ENCODE measurements at places on chromosomes 6 and 20.

GRCh38 chr6:45681860-45682511, 304.3 kb upstream of the SUPT3H start:
- DNase-seq, result no peak

GRCh38 chr20:59579404-59580145, 24.8 kb upstream of the PHACTR3 start:
- DNase-seq, result no peak

DNA sequence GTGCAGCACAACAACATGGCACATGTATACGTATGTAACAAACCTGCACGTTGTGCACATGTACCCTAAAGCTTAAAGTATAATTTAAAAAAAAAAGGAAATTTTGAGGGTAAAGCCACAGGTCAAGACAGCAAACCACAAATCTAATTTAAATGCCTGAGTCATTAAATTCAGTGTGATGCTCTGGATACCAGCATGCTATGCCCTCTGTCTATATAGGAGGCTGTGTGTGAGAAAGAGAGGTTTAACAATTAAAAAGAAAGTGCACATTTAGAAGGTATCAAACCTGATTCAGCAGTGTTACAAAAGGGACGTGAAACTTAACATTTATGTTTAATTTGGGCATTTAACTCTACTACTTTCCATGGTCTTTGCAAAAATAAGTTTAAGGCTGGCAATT, 276.3 kb downstream of the ADGRB3 start:
- no peak for DNase-seq

DNA sequence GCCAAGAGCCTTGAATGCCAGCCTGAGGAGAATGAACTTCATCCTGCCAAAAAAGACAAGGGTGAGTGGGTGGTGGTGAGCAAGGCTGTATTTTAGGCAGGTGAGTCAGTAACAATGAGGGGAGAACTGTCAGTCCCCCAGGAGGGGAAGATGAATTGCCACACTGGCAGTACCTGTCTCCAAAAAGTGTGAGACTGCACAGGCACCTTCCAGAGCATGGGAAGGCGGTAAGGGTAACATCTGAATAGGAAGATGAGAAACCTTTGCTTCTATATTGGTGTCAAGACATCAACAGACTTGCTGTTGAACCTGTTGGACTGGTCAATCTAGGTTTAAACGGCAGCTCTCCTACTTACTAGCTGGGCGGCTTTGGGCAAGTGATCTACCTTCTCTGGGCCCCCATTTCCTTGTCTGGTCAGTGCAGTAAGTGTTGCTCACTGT, 30.9 kb downstream of the STK35 start:
- DNase-seq, result no peak

DNA sequence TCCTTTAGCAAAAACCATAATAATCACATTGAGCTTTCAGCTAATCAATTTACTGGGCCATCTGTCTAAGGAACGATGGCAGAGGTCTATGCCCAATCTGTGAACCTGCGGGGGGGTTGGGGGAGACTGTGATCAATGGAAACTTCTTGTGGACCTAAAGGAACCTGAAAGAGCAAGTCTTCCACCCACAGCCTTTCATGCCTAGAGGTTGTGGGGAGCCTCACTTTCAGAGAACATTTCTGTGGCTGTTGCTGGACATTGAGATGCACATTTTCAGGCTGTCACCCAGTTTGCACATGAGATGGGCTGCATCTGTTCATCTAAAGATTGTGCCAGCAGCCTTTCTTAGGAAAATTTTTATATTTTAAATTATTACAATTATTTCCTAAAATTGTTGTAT, 310.0 kb upstream of the SPTLC3 start:
- no peak for DNase-seq

DNA sequence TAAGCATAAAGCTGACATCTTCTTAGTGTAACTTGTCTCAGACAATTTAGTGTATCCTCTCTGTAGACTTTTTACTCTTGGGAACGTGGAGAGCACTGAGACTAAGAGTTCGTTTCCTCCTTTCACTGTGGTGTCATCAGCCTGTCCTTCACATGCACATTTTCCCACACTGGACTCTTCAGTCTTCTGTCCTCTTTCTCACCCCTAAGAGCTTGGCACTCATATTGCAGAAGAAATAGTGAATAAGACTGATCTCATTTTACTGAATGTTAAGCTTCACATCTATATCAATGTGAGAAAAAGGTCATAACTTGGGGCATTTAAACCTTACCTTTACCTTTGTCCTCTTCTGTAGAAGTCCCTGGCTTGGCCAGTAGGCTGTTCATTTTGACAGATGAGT, 25.6 kb downstream of the FUCA2 start:
- DNase-seq, result no peak

- DNase-seq, result no peak
These were observed 12.8 kb downstream of the GSTA1 start for GRCh38 chr6:52790861-52791260.

DNA sequence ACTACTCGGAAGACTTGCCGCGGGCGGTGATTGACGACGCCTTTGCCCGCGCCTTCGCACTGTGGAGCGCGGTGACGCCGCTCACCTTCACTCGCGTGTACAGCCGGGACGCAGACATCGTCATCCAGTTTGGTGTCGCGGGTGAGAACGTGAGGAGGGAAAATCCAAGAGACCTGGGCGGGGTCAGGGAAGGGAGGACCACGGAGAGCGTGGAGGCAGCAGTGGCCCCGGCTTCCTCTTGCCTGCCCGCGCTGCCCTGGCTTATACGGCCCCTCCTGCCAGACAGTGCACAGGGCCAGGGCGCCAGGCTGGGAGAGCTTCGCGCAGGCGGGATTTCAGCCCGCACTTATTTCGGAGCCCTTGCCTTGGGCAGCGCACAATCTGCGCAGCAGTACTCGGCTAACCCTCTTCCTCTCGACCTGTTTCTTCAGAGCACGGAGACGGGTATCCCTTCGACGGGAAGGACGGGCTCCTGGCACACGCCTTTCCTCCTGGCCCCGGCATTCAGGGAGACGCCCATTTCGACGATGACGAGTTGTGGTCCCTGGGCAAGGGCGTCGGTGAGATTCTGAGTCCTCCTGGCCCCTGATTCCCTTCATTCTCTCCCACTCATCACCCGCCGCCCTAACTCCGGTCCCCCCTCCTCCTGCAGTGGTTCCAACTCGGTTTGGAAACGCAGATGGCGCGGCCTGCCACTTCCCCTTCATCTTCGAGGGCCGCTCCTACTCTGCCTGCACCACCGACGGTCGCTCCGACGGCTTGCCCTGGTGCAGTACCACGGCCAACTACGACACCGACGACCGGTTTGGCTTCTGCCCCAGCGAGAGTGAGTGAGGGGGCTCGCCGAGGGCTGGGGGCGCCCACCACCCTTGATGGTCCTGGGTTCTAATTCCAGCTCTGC, 2.0 kb downstream of the MMP9 start:
- no peak for DNase-seq

- no peak for DNase-seq
These were observed 108.6 kb downstream of the CHD6 start for GRCh38 chr20:41509316-41510200.

GRCh38 chr6:133637436-133637835, 251.5 kb upstream of the TCF21 start:
- DNase-seq, result no peak

GRCh38 chr20:62943396-62943795, 5.4 kb downstream of the GID8 start:
- no peak for DNase-seq

GRCh38 chr6:112281821-112282615, 27.7 kb upstream of the LAMA4 start:
- no peak for DNase-seq

DNA sequence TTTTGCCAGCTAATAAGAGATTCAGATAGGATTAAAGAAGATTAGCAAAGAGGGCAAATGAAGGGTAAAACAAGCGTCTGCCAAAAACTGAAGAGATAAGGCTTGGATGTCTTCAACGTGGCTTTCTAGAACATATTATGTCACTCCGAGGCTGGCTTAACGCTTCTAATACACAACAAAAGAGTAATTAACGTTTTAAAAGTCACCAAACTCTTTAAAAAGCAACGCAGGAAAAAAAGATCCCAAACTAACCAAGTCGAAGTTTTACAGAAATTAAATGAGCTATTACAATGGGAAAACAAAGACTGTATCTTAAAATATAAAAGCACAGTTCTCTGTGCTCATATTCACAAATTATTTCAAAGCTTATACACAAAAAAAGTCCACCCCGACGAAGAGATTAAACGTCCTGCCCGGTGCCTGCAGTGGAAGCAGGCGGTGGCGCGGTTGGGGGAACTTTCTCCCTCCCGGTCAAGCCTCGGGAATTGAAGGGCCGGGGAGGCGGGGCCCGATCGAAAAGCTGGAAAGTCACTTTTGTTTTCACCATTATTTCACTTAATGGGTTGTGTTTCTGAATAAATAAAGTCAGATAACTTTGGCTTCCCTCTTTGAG, 1.2 kb downstream of the MAK start:
- no peak for DNase-seq

DNA sequence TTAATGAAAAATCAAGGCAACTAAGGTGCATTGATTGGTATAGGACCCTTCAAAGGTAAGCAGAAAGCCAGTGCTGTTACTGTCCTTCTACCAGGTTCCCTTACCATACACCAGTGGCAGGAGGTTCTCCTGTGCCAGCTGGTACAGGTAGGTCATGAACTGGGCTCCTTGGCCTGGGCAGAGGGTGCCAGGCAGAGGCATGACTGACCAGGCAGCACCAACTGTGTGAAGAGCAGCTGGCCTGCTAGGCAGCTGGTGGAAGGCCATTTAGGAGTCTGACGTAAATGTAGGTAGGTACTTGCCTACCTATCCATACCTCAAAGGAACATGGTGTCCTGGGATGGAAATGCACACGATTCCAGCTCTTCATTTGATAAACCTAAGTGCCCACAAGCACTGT, 23.3 kb downstream of the PCNA start:
- no peak for DNase-seq

DNA sequence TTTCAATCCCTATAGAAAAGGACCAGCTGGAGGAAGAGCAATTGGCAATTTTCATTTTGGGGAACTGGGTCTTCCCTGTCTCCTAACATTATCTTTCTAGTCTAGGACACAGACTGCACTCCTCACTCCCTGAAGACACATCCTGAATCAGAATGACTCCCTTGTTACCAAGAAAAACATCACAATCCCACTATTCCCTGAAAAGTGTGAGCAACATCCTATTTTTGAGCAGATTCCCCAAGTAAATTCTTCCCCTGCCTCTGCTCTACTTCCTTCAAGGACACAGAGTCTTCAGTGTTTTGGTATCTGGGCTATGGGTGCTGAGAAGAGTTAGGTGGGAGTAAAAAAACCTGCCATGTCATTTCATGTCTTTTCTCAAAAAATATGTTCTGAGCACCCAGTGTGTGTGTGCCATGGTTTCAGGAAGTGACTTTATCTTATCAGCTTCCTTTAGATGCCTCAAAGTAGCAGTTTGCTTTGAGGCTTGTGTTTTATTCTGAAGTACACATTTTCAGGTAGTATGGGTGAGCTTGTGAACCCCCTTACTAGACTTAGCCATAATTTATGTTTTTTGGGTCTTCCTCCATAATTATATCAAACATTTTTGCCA, 12.4 kb downstream of the LAMA4 start:
- DNase-seq, result no peak

- DNase-seq, result peak; percentile 21
These were observed 56.2 kb upstream of the EPB41L1 start for GRCh38 chr20:36098364-36098763.

DNA sequence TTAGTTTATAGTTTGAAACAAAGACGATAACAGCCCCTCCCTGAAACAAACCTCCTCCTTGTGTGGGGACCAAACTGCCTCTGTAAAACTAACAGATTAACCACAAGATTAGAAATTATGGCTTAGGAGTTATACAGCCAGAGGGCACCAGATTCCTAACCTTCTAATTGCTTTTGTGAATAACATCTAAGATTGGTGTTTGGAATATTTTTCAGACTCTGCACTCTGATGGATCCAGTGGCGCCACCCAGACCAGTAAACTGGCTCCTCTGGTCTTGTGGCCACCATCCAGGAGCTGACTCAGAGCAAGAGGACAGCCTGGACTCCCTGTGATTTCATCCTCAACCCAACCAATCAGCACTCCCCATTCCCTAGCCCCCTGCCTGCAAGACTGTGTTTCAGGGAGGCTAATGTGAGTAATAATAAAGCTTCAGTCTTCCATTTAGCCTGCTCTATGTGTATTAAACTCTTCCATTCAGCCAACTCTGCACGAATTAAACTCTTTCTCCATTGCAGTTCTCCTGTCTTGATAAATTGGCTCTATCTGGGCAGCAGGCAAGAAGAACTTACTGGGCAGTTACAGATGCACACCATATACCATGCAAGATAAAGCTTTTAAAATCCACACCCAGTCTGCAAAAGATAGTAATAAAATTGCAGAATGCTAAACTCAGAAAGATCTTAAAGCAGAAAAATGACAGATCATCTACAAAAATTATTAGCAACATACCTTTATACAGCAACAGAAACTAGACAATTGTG, 58.5 kb upstream of the SLC22A16 start:
- DNase-seq, result no peak

DNA sequence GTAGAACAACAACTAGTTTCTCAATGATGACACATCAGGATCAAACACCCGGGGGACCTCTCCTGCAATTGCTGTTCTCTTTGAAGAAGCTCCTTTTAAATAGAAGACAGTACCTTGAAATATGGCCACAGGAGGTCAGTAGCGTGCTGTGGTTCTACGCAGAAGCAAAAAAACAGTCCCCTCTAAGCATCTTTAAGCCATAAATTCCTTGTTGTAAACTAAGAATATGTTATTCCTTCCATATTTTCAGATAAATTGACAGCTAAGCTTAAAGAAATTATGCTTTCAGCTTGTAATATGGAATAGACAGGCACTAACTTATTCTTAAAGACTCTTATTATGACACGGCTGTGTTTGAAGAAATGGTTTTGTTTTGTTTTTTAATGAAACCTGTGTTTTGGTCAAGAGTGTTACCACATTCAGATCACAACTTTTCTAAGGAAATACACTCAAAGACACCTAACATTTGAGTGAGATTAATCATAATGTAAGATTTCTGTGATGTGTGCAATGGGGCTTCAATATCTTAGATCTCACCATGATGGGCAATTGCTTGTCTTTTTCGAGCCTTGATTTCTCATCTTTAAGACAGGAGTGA, 49.7 kb upstream of the IL20RA start:
- DNase-seq, result peak; percentile 71

Measured in ascending aorta (tissue), 2 donors.